Endodermal cell (in vitro differentiated cells): ENCODE measurements at places on chromosomes 6 and 20.
A peak's percentile ranks its signal among the peaks of the same experiment; 100 is the strongest.

DNA sequence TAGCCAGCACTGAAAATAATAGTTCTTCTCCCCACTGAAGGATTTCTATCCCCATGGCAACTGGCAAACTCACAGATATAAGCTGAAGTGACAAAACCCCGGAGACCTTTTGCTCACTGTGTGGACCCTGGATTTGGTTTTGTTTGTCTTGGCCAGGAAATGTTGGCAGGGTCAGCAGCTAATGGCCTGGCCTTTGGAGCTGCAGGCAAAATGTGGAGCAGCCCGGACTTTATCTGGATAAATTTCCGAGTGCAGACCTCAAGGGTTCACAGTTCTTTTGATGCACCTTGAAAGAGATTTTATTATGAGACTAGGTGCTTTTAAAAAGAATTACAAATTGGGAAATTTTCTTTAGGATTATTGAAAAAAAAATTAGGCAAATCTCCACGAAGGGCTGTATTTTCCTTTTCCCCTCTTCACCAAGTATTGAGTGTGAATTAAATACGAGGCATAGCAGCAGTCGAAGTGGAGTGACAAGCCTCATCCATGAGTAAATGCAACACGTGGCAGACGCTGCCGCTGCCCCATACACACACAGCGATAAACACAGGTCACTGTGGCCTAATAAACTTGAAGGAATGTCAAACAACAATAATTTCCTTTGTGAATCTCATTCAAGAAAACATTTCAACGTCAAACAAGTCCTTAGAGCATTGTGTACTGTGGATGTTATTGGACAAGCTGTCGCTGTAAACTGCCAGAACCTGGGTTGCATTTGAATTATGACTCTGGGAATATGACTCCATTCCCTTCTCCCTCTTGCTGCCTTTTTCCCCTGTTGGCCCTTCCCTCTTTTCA, 35.1 kb upstream of the CCN6 start:
- DNase-seq, result peak; percentile 25

DNA sequence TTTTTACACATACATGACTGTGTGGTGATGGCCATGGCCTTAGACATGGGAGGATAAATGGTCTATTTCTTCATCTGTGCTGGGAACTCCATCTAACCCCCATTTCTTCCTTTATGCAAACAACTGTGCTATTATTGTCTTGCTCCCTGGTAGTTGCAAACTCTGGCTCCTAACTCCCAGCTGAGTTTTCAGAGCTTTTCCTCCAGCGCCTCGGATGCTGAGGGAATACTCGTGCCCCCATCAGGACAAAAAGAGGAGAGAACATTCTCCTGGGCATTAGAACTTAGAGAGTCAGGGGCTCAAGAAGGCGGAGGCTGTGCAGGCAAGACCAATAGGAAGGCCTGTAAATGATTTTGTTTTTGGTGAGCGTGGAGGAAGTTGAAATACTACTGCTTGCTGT, 2.1 kb downstream of the DAAM2 start:
- DNase-seq, result no peak

- peak; percentile 85 for DNase-seq
These were observed 18.8 kb downstream of the MRAP2 start for GRCh38 chr6:84052204-84052882.

- peak; percentile 51 for DNase-seq
These were observed 109.1 kb downstream of the DACT2 start for GRCh38 chr6:168210239-168211105.

GRCh38 chr6:143332153-143332845, 118.2 kb downstream of the ADAT2 start:
- DNase-seq, result no peak

DNA sequence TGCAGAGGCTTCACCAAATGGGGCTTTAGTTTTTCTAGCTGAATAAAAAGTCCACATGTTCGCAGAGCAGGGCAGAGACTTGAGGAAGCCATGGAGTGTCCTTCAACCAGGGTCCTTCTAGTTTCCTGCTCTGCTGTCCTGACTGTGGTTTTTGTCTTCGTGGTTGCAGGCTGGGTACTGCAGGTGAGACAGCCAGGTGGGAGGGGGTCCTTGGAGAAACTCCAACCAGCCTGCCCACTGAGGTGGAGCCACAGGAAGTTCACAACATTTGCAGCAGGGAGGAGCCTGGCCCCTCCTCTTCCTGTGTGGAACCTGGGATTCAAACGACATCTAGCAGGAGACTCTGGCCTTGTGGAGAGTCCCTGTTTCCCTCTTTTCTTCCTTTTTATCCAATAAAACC, 68.8 kb upstream of the MYLIP start:
- DNase-seq, result peak; percentile 51

DNA sequence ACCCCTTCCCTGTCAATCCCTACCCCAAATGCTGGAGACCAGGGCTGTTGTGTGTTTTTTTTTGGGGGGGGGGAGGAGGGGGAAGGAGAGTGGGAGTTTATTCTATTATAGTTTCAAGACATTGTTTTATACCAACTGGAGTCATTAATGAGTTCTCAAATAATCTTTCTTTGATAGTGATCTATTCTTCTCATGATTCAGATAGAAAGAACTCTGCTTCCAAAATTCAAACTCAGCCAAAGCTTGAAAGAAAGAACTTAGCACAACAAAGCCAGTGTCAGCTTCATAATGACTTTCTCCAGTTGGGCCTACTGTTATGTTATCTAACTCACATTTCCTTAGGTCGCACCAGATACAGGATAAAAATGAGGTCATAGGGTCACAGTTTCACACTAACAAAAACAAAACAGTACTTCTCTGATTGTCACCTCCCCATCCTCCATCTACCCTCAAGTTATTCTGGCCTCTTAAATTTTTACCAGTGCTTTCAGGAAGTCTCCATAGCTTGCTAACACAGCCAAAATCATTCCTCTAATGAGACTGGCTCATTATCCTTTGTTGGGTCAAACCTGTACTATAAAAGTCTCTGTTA, 19.0 kb upstream of the MAP3K7 start:
- DNase-seq, result no peak

- DNase-seq, result peak; percentile 17
These were observed 21.7 kb downstream of the CST7 start for GRCh38 chr20:24970754-24971153.

DNA sequence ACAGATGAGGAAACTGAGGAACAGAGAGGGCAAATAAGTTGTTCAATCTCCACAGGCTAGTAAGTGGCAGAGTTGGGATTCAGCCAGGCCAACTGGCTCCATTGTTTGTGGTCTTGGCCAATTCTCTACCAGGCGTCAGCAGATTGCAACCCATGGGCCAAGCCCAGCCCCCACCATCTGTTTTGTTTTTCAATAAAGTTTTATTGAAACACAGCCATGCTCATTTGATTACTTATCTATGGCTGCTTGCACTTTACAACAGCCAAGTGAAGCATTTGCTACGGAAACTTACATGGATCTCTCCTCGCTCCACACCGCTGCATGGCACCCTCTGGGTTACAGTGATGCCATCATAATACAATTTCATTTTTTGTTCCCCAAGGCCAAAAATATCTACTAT, 90.8 kb downstream of the ZNF217 start:
- no peak for DNase-seq

DNA sequence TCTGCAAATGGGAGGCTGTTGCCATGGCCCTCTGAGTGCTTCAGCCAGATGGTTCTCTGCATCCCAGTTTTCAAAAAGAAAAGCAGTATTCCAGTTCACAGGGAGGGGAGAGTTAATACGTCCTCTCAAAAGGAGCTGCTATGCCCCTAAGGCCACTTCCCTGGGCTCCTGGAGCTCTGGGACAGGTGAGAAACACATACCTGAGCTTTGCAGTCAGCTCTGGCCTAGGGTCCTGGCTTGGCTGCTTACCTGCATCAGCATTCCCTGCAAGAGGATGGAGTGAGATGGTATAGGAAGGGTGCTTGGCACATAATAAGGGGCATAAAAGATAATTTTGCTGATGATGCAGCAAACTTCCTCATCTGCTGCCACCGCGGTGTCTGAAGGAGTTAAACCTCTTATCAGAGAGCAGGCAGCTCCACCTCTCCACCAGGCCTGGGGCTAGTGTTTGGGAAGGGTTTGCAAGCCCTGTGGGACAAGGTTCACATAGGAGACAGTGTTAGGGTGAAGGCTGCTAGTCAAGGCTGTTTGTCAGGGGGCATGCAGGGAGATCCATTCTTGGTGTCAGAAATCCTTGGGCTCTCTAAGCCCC, 62.7 kb downstream of the SLC24A3 start:
- no peak for DNase-seq

- no peak for DNase-seq
These were observed 16.4 kb upstream of the SLC22A2 start for GRCh38 chr6:160274871-160275510.

- DNase-seq, result no peak
These were observed 6.1 kb downstream of the MRS2 start for GRCh38 chr6:24408719-24409410.

- no peak for DNase-seq
These were observed 766 bp downstream of the PRICKLE4 start for GRCh38 chr6:41781366-41781730.

DNA sequence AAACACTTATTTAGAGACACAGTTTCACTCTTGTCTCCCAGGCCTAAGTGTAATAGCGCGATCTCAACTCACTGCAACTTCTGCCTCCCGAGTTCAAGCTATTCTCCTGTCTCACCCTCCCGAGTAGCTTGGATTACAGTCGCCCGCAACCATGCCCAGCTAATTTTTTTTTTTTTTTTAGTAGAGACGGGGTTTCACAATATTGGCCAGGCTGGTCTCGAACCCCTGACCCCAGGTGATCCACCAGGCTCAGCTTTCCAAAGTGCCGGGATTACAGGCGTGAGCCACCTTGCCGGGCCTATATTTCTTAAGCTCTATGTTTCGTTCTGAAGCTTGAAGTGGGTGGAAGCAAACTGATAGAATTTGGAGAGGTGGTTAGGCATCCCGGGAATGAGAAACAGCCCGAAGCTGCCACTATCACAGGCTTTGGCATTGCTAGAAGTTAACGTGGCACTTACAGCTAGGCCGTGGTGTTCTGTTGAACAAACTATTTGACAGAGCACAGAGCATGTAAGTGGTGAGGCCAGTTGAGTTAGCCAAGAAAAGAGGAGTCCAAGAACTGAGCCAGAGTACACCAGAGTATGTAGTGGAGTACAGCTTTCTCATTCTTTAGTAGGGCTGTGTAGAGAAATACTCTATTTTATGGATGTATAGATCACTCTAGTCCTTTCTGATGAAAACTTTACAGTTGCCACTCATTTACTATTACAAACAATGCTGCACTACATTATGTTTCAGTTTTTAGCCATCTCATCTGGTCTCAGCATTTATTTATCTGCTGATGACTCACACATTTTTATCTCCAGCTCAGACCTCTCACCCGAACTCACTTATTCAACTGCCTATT, 62.0 kb upstream of the HFE start:
- DNase-seq, result peak; percentile 66

- DNase-seq, result no peak
These were observed 76.0 kb downstream of the ADTRP start for GRCh38 chr6:11702500-11703130.

- no peak for DNase-seq
These were observed 75.2 kb upstream of the GLP1R start for GRCh38 chr6:38973178-38974057.

- DNase-seq, result no peak
These were observed 2.9 kb downstream of the FKBP1A start for GRCh38 chr20:1389703-1390580.

GRCh38 chr6:126738146-126738545, 380.3 kb upstream of the RSPO3 start:
- no peak for DNase-seq

DNA sequence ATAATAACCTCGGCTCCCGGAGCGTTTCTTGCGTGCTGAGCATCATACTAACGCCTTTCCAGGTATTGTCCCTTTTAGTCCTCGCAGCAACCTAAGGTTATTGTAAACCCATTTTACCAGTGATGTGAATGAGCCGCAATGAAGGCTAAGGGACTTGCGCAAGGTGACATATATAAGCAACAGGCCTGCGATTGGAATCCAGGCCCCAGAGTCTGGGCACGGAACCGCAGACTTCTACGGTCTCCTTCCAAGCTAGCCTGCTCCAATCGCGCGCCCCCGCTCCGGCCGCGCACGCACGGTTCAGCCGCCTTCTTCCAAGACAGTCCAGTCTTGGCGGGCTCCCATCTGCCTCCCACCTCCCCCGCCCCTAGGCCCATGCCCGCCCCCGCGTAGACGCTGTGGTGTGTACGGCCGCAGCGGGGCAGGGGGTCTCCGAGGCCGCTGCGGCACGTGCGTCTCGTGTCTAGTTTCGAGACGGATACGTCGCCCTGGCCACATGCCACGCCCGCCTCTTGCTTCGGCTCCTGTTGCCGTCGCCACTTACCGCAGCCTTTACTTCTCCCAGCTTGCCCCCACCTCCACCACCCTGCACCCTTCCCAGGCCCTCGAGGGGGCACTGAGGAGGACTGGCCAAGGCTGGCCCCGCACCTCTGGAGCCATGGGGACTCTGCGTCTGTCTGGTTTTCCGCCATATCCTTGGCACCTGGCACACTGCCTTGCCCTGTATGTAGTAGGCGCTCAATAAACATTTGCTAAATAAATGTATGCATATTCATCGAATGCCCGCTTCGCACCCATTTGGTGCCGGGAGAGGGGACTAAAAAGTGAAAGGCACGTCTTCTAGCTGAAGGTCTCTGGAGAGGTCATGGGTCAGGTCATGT, 855 bp upstream of the GFOD1 start:
- peak; percentile 80 for DNase-seq

DNA sequence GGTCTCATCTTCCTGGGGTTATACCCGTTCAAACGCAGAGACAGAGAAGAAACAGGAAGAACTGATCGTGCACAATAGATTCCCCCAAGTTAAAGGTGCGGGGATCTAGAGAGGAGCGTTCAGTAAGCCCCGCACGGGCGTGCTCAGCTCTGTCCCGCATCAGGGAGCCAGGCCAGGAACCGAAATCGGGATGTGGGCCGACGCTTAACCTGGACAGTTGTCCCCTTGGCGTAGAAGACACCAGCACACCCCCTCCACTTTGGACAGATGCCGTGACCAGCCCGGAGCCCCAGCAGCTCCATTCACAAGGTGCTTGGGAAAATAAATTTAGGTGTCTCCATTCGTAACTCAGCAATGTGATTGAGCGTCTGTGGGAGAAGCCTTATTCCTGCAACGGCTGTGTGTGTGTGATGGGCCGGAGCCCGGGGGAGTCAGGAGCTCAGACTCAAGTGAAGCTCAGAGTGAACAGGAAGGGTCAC, 24.0 kb upstream of the GATA5 start:
- no peak for DNase-seq

DNA sequence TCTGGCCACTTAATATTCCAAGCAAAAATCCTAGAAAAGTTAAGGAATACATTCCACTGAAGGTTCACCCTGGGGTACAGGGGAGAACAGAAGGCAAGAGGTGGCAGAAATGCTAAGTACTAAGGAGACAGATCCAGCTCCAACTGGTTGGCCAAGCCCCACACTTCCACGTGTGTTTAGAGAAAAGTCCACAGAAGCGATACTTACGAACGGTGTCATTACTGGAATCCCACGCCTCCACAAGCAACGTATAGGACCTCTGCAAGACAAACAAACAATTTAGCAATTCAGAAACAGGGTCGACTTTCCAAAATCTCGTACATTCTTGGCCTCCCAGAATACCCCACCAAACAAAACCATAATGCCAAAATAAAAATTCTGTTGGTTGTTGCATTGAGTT, 10.0 kb downstream of the JAG1 start:
- DNase-seq, result no peak
